ENCODE measurements at places on chromosomes 3 and 15.

GRCh38 chr3:32630266-32630665 is 54.7 kb upstream of the CNOT10 start:
- no peak for DNase-seq

DNA sequence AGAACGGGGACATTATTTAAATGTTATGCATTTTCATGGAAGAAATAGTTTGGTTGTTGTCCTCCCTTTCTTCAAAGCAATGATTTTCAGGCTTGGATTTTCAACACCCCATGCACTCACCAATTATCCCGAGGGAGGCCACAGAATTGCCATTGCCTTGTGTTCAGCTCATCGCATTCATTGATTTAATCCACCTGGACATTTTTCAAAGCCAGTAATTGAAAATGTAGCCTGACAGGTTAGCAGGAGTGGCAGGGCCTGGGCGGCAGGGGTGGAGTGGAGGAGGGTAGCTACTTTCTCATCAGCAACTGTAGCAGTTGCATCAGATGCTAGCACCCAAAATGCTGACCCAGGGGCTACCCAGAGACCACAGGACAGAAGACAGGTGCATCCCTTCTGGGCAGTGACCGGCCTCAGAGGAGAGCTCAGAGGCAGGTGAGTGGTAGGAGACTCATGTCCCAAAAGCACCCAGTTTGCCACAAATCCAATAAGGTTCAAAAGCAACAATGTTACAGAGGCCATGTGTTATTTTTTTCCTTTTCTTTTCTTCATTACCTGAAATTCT is 242.4 kb downstream of the CD47 start:
- DNase-seq: no peak

- DNase-seq: no peak
Measured at GRCh38 chr3:42339321-42339720, 71.1 kb downstream of the LYZL4 start.

DNA sequence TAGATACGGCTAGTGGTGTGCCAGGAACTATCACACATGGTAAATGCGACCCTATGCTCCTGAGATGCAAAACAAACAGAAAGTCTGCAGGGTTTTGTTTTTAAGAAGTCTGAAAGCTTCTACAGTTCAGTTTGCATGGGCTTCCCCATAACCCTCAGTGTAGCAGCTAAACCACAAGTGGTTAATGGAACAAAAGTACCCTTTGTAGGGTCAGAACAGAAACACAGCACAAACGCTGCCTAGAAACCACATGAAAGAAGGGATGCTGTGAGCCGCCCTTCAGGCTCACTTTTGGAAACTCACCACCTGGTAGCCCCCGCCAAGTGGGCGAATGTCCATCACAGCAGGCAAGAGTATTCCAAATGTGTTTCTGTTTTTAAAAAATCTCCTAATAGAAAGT is 46.2 kb downstream of the CTDSPL start:
- no peak for DNase-seq

Data from stimulated activated CD8-positive, alpha-beta memory T cell treated with anti-CD3 and anti-CD28 coated beads, Interleukin-4, amount 100 ng/mL, for 4 hours (primary cell).